ENCODE measurements at places on chromosomes 12 and 14. TPM values are rescaled to one million over a fixed set of nuclear protein-coding genes. Genes with fewer than 3 reads are reported as not detected.

AGAP2 gene
- total RNA-seq, result 40.7 TPM

CCDC196 gene
- not detected for total RNA-seq

CD27 gene
- 0.63 TPM for total RNA-seq

VRTN gene
- total RNA-seq, result not detected

SAMD15 gene
- total RNA-seq, result 10.0 TPM

NEUROD4 gene
- total RNA-seq, result 4.4 TPM

SPX gene
- 0.31 TPM for total RNA-seq

HOMEZ gene
- total RNA-seq, result 4.1 TPM

ST8SIA1 gene
- total RNA-seq, result 44.1 TPM

OR5AU1 gene
- total RNA-seq, result not detected

All from parietal lobe (tissue), 2 donors.